ENCODE measurements at places on chromosomes 3 and 15.

- DNase-seq, result peak; percentile 76
Observed at GRCh38 chr3:46913644-46914043, 36.1 kb downstream of the PTH1R start.

DNA sequence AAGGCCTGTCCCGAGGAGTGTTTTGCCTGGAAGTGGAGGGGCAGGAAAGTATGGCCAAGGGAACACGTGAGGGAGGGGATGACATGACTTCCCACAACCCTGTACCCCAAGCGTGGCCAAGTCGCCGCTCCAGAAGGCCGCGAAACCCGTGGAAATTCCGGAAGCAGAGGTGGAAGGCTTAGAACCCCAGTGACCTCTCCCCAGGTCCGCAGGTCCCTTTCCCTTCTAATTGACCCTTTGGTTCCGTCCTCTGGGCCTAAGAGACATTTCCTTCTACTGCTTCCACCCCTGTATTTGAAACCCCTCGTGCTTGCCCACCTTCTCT, 548 bp upstream of the BTBD1 start:
- no peak for DNase-seq

DNA sequence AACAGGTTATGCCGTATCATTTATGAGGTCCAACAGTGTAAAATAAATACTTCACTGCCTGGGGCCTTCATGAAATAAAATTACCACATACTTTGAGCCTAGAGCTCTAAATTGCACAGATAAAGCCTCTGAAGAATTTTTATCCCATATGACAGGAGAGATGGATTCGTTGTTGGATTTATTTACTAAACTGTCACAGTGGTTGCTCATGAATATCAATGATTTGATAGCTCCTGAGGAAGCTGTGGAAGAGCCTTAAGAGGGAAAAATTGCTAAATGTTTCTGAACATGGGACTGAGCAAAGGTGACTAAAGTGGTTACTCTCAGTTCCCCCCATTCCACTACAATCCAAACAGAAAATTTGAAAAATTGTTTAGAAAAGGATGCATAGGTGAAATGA, 558.9 kb upstream of the IL12A start:
- no peak for DNase-seq

- no peak for DNase-seq
Observed at GRCh38 chr3:141430316-141430715, 56.5 kb upstream of the RASA2 start.

- no peak for DNase-seq
Observed at GRCh38 chr15:32982001-32982400, 212.5 kb downstream of the FMN1 start.

GRCh38 chr3:98968347-98968746, 66.9 kb upstream of the DCBLD2 start:
- no peak for DNase-seq

- DNase-seq, result peak; percentile 8
Observed at GRCh38 chr3:18544146-18544545, 119.0 kb upstream of the SATB1 start.

DNA sequence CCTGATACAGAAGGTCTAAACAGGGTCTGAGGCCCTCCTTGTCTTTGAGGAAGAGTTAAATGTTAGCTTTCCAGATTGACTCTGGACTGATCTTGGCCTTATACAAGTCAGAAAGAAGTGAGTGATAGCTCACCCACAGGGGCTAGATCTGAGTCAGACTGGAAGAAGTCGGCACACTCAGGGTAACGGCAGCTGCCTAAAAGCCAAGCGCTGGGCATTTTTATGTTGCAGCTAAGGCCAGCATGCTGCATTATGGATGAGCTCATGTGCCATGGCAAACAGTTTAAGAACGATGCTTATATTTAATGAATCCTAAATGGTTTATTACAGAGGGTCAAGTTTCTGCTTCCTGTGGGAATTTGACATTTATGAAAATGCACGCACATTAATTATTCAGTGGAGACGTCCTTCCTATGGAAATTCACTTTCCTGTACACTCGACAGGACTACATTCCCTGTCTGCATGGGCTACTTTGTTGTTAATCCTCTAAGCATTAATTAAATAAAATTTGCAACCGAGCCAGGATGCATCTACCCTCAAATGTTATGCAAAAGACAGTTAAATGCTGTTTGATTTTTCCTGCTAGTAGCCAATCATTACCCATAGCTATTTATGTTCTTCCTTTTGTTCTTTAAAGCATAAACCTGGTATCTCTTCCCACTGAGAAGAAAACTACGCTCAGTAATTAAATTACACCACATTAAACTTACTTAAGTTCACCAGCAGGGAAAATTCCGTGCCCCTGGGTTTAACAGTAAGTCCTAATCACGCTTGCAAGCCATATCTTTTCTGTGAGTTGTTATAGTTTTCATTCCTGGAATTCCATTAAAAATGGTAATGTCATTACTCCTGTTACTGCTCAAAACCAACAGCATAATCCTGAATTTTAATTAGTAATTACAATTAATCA, 762.7 kb upstream of the CFAP20DC start:
- DNase-seq, result no peak

GRCh38 chr3:107446706-107447105, 69.5 kb downstream of the CCDC54 start:
- no peak for DNase-seq

- no peak for DNase-seq
Observed at GRCh38 chr3:195184716-195185421, 86.1 kb downstream of the XXYLT1 start.

DNA sequence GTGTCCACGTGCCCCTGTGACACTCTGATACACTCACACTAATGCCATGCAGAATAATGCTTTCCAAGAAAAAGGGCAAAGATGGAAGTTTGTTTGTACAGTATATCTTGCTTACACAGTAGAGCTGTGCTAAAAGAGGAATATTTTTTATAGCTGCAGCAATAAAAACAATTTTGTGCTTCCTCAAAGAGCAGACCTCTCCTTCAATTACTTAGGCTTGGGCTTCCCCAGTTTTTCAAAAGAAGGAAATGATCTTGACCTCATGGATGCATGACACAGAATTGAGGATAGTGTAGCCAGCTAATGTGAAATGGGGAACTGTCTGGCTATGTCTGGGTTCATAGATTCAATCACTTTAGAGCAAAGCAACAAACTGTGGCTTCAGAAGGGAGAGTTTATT, 137.4 kb downstream of the STT3B start:
- no peak for DNase-seq

- no peak for DNase-seq
Observed at GRCh38 chr3:152595975-152596821, 238.7 kb upstream of the P2RY1 start.

GRCh38 chr3:142501004-142501926, 53.4 kb upstream of the XRN1 start:
- no peak for DNase-seq

DNA sequence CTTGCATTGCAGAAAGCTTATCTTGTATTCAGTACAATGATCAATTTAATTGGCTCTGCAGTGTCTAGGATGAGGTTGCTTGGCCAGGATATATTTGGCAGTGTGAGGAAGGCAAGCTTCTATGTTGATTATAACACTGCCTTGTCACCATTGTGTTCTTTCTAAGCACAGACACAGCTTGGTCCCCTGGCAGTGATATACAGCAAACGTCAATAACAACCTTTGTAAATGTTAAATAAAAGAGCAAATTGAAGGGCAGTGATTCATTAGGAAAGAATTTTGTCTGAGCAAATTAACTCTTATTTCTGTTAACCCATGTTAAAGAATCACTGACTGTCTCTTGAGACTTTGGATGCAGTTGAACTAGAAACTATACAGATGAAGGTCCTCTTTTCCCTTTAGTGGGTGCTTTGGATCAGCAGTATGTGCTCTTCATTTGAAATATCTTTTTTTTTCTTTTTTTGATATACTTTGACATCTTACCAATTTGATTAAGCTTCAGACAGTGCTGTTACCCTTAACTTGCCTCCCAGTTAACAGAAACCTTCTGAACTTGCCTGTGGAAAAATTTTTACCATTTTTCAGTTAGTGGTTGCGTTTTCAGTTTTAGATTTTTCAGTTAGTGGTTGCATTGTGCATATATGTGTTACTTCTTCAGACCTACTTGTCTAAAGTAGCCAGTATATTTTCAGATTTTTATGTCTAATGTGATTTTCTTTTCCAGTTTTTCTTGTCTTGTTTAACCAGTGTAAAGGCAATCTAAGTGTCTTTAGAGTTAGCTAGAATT, 199.8 kb downstream of the TCF12 start:
- DNase-seq, result no peak

DNA sequence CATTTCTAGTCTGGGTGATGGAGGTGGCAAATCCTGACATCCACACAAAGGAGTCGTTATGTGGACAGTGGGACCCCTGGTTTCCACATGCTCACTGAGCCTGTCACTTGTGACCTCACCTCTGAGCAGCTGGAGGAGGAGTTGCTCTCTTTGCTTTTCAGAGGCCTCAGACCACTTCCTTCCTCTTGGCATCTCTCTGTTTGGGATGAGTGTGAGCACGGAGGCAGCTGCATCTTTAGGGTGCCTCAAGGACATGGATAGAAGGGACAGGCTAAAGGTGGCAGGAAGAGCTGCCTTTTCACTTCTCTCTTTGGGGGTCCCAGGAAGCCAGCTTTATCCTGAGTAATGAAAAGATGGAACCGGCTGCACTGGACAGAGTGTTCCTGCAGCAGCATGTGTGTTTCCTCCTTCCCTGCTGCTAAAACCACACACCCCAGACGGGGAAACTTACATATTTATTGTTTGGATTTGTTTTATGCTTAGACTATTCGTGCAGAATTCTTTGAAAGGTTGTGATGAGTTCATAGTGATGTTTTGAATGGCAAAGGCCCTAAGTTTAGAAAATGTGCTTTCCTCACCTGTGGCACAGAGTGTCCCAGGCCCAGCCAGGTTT, 31.8 kb downstream of the GPR171 start:
- DNase-seq, result no peak

GRCh38 chr15:44394562-44394961, 32.9 kb upstream of the CTDSPL2 start:
- DNase-seq, result no peak

DNA sequence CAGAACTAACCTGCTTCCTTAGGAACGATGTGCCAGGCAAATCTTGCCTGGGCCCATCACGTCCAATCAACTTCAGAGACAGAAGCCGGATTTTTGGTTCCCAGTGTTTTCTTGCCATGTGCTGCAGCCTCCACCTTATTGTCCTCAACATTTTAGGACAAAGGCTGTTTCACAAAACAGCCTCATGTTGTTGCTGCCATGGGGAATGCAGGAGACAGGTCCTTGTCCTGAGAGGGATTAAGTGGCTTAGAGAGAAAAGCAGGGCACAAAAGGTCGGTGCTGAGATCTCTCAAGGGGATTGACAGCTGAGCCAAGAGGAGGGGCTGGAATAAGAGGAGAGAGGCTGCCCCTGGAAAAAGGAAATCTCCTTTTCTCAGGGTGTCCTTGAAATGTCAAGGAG, 11.3 kb upstream of the NMNAT3 start:
- peak; percentile 34 for DNase-seq

- no peak for DNase-seq
Observed at GRCh38 chr3:5078151-5078550, 43.9 kb upstream of the ARL8B start.

DNA sequence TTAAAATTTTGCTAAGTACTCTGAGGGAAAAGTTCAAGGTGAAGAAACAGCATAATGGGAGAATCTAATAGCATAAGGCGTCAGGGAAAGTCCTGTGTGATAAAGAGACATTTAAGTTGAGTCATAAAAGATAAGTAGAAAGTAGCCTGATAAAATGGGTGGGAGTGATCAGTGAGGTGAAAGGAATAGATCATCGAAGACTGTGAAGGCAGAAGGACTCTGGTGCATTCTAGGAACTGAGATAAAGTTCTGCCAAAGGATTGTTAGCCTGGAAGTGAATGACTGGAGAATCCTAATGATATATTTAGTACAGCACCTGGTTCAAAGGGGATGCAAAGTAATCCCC, 149.9 kb downstream of the CFAP20DC start:
- no peak for DNase-seq
